Hippocampal formation (tissue), 2 donors: ENCODE measurements at places on chromosomes 6 and 20.
A peak's percentile ranks its signal among the peaks of the same experiment; 100 is the strongest.

GRCh38 chr6:161074496-161075121 is 83.0 kb downstream of the MAP3K4 start:
- DNase-seq, result no peak

DNA sequence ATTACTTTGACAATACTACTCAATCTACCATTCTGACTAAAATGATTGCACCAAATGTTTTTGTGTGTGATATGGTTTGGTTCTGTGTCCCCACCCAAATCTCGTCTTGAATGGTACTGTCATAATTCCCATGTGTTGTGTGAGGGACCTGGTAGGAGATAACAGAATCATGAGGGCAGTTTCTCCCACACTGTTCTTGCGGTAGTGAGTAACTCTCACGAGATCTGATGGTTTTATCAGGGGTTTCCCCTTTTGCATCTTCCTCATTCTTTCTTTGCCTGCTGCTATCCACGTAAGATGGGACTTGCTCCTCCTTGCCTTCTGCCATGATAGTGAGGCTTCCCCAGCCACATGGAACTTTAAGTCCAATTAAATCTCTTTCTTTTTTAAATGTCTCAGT is 20.8 kb downstream of the SYCP2 start:
- no peak for DNase-seq

- DNase-seq, result no peak
Observed at GRCh38 chr6:137025786-137026730, 18.7 kb downstream of the IL20RA start.

- no peak for DNase-seq
Observed at GRCh38 chr6:169622618-169623017, 79.2 kb downstream of the WDR27 start.

GRCh38 chr6:7631466-7631865 is 41.5 kb downstream of the SNRNP48 start:
- no peak for DNase-seq

GRCh38 chr6:160000280-160000704 is 31.4 kb downstream of the IGF2R start:
- no peak for DNase-seq

DNA sequence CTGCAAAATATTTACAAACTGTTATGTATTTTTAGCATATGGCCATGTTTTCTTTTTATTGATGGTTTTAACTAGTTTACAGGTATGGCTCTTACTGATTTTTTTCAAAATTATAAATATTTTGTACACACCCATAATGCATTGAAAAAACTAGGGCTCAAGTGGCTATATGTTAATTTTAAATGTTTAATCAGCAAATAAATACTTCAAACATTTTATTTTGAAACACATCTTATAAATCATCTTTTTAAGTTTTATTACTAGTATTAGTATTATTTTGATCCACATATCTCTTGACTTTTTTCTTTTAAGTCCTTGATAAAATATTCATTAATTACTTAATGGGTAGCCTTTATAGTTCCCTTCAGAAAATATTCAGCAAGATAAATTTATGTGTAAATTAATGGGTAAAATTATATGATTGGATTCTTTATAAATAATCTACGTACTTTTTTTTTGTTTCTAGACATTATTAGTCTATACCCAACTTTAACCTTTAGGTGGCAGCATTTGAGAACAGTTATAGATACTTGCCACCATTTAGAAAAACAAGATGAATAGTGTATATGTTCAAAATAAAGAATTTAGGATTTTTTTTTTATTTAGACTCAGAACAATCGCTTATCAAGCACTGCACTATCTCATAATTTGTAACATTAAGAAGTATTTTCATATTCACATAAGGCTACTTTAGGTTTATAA is 241.9 kb downstream of the ADGRB3 start:
- DNase-seq, result no peak

- no peak for DNase-seq
Observed at GRCh38 chr6:15464211-15464725, 198.6 kb downstream of the DTNBP1 start.

GRCh38 chr20:49039854-49040253 is 6.3 kb upstream of the CSE1L start:
- DNase-seq, result no peak

GRCh38 chr6:118968416-118968815 is 33.5 kb upstream of the MCM9 start:
- peak; percentile 66 for DNase-seq

DNA sequence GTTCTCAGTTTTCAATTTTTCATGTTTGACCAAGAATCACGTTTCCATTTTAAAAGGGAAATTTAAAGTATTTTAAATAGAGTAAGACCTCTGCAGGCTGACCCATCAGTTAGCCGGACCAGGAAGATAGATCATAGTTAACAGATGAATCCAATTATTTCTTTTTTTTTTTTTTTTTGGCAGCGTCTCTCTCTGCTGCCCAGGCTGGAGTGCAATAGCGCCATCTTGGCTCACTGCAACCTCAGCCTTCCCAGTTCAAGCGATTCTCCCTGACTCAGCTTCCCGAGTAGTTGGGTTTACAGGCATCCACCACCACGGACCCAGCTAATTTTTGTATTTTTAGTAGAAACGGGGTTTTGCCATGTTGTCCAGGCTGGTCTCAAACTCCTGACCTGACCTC is 256.7 kb upstream of the CNR1 start:
- no peak for DNase-seq

DNA sequence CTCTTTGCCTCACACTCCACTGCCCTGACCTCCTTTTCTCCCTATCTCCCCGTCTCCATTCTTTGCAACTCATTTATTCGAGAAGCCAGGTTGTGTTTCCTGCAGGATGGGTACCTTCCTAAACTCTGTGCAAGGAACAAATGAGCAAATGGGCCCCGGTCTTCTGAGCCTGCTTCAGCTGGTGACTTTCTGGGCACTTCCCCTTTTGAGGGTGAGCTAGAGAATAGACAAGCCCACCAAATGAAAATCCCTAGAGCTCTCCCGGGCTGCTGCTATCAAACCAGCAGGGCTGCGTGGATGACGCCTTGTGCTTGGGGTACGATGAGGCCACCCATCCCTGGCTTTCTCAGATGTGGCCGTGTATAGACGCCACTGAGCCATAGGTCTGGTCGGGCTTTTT is 91.0 kb upstream of the FOXA2 start:
- no peak for DNase-seq

DNA sequence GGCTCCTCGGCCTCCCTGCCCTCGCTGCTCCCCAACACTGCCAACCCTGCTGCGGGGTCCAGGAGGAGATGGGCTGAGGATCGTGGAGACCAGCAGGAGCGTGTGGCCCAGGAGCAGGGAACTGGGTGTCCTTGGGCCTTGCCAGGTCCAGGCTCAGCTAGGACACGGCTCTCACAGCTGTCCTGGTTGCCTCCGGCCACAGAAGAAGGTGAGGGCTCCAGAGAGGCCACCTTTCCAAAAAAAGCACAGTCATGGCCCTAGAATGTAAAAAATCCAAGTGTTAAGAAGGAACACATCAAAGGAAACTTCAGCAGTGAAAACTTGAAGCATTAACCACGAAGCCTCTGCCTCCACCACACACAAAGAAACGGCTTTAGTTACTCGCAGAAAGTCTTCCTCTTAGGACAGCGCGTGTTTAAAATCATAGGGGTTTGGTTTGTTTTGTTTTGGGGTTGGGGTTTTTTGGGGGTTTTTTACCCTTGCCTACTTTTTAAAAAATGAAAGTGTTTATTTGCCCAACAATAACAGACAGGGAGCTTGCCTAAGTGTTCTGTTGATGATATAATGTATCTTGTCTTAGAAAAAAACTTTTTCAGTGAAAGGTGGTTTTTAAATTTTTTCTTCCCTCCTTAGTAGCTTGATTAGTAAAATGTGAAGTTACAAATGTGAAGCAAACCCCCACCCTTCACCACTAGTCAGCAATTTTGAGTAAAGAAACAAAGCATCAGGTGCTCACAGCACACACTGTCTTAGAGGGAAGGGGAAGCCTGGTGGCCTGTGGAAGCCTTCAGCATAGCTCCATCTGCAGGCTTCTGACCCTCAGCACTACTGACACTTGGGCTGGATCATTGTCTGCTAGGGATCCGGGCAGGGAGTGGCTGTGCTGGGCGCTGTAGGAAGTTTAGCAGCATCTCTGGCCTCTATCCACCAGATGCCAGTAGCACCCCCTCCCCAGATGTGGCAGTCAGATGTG is 60.0 kb downstream of the PTPN1 start:
- no peak for DNase-seq

- no peak for DNase-seq
Observed at GRCh38 chr6:43828711-43829110, 58.7 kb downstream of the VEGFA start.

GRCh38 chr6:150702675-150703074 is 103.0 kb downstream of the PLEKHG1 start:
- DNase-seq, result no peak

DNA sequence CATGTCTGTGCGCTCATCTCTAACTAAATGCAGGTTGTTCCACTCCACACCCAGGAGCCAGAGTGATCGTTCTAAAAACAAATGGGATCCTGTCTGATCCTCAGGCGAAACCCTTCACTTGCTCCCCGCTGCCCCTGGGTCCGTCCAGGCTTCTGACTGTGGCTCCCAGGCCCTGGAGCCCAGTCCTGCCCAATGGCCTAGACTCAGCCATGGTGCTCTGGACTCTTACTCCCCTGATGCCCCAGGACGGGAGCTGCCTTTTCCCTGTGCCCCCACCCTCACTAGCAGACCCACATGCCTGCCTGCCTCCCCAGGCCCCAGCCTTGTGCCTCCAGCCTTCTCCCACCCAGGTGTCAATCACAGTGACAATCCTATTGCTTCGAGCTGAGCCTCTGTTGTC is 256.7 kb downstream of the BMP7 start:
- no peak for DNase-seq

DNA sequence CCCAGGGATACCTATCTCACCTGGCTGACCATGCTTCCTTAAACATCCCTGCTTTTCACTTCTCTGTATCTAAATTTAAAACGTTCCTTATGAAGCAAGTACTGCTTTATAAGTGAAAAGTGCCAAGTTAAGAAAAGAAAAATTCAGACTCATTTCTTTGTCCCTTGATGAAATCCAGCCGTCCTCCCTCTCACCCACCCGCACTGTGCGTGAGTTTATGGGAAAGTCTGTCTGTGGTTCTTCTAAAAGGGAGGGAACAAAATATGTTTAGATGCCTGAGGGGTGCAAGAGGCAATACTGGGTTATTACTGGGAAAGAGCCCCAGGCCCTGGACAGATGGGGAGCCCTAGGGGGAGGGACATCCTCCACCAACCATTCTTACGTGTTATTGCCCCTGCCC is 31.2 kb downstream of the SPDEF start:
- no peak for DNase-seq

DNA sequence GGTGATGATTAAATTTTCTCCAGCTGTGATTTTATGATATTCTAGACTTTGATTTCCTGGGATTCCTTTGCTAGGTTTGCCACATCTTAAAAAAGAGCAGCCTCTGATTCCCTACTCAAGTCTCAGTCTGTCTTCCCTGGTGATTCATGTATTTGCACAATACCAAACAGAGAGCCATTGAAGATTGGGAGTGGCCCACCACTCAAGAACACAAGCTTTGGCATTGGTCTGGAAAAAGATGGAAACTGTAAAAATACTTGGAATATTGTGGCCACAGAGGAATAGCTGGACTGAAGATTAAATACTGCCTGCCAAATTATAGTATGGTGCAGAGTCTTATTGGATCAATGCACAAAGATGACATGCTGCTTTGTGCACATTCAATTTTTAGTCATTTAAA is 32.9 kb downstream of the PTCHD4 start:
- no peak for DNase-seq

- DNase-seq, result no peak
Observed at GRCh38 chr20:19045371-19045770, 167.1 kb upstream of the SLC24A3 start.

DNA sequence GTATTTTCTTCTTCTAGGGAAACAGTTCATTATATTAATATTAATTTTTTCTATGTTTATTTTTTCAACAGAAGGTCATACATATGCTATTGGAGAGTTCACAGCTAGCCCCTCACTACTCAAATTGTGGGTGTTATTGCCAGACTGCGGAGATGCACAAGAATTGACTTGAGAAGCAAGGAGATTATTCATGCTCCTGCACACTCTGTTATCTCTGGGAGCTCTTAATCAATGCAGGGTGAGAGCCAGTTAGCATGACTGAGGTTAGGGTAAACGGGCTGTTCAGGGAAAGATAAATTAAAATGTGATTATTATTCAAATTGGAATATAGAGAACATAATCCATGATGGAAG is 48.9 kb upstream of the DEFB112 start:
- DNase-seq, result no peak

GRCh38 chr6:32952817-32953739 is at the start of gene HLA-DMA:
Gene HLA-DMA (minus strand): TSS chr6:32953097. CDS start chr6:32953036, 61 bp downstream.
- DNase-seq, result peak; percentile 59

DNA sequence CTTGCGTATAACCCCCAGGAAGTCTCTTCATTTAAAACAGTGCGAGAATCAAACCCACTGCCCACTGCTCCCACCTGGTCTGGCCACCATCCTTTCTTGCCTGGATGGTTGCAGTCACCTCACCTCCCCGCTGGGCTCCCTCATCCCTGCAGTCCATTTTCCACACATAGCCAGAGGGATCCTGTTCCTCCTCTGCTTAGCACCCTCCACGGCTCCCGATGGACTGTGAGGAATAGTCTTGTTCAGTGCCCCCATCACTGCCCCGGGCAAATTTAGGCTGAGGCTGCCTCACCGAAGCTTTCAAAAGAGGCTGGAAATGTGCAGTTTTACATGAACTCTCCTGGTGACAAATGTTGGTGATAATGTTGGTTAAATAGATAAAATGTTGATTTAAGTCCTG is 17.7 kb downstream of the KCNG1 start:
- DNase-seq, result no peak

- no peak for DNase-seq
Observed at GRCh38 chr6:169490246-169490641, 211.6 kb downstream of the WDR27 start.

- no peak for DNase-seq
Observed at GRCh38 chr6:64522859-64523258, 887.3 kb downstream of the PHF3 start.

GRCh38 chr20:51153867-51154707 is 131.2 kb upstream of the KCNG1 start:
- DNase-seq, result no peak

GRCh38 chr6:45196121-45196520 is 132.0 kb upstream of the RUNX2 start:
- DNase-seq, result no peak
